SJCRH30 (cell line): ENCODE measurements at places on chromosomes 2 and 18. TPM values are rescaled to one million over a fixed set of nuclear protein-coding genes. Genes with fewer than 3 reads are reported as not detected.

DNA sequence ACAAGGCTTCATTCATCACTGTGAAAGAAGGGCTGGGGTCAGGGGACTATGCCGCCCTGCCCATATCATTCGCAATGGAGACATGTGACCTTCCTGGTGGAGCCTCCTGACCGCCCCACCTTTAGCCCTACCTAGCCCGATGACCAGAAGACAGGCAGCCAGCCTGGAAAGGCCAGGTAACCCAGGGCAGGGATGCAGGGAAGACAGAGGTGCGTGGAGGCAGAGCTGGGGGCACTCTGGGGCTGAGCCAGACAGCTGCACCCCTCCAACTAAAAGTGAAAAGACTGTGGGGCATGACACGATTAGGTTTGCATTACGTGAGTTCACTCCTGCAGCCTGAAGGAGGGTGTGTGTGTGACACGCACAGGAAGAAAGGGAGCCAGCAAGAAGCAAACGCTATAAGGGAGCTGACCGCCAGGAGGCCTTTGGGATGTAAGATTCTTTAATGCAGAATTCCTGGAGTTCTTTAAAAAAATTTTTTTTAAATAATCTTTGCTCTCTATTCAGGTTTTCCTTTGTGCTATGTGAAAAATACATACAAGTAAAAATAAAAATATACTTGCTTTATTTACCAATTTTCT is 3.7 kb upstream of the HES6 start:
- no peaks in the 10 kb centered on the region for H3K36me3 ChIP-seq
- no peaks in the 10 kb centered on the region for H3K27me3 ChIP-seq
- H3K4me3 ChIP-seq: peak overlapping the region; percentile 9; the same call in 1 of the 2 replicates
- DNase-seq: peak; percentile 37
- peak overlapping the region; percentile 51 for H3K27ac ChIP-seq

DNA sequence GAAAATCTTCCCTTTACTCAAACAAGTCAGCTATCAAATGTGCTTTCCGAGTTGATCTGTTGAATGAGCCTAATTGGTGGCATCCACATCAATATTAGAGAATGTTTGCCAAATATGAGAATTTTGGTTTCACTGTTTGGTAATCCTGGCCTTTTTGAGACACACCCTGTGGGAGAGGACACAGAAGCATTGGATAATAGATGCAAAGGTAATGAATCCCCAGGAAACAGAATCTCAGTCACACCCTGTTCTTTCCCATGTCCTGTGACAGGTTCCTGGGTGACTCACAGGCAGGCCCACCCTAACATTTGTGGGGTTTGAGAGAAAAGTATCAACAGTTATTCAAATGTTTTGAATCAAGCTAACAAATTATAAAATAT is 99.8 kb upstream of the PELI1 start:
- no peak overlapping the region for H3K4me3 ChIP-seq
- no peak overlapping the region for H3K27ac ChIP-seq
- no peaks in the 10 kb centered on the region for H3K27me3 ChIP-seq
- DNase-seq: no peak

DNA sequence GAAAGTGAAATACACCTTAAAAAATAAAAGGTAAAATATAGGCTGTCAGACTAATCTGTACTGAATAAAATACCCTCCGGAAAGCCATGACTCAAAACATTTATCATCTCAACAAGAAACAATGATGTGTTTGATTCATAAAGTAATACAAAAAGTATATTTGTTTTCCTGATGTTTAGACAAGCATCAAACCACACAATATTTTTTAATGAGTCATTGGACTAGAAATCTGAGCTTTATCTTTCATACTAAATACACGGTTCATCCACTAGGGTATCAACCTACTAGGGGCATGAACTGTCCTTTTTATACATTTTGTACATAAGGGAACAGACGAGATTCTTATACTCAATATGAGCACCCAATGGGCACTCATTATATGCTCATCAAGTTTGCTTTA is 31.3 kb downstream of the CD226 start:
- no peak for DNase-seq
- H3K4me3 ChIP-seq: no peak overlapping the region
- H3K4me1 ChIP-seq: no peaks in the 10 kb centered on the region
- H3K36me3 ChIP-seq: no peaks in the 10 kb centered on the region
- no peaks in the 10 kb centered on the region for H3K27me3 ChIP-seq

- H3K27me3 ChIP-seq: no peaks in the 10 kb centered on the region
- no peak overlapping the region for H3K27ac ChIP-seq
- no peak overlapping the region for H3K4me3 ChIP-seq
- no peaks in the 10 kb centered on the region for H3K36me3 ChIP-seq
- no peaks in the 10 kb centered on the region for H3K4me1 ChIP-seq
Measured at GRCh38 chr2:144660518-144661316, 140.8 kb upstream of the ZEB2 start.

GRCh38 chr2:241329669-241330615 is 14.2 kb downstream of the SEPTIN2 start:
- no peaks in the 10 kb centered on the region for H3K4me1 ChIP-seq
- H3K4me3 ChIP-seq: no peak overlapping the region
- no peaks in the 10 kb centered on the region for H3K27me3 ChIP-seq
- no peak for DNase-seq
- H3K27ac ChIP-seq: no peak overlapping the region
- peaks cover 83% of the 10 kb centered on the region for H3K36me3 ChIP-seq

The SULT1C4 gene
- 1.6 and 2.4 TPM in 2 replicates for total RNA-seq

The SH3YL1 gene
- total RNA-seq: 16.2 and 21.7 TPM in 2 replicates

The ADCYAP1 gene
- total RNA-seq: 0.03 and 0.16 TPM in 2 replicates

The RGPD8 gene
- total RNA-seq: 2.9 and 5.5 TPM in 2 replicates

The CD8B2 gene
- total RNA-seq: not detected in 2 replicates

The IL1F10 gene
- not detected in 2 replicates for total RNA-seq

The TTR gene
- total RNA-seq: not detected in 2 replicates

The ZNF804A gene
- total RNA-seq: 16.8 and 19.2 TPM in 2 replicates

The SPP2 gene
- 0.14 TPM in 1 of 2 replicates, not detected in the other for total RNA-seq
